ENCODE measurements at places on chromosomes 12 and 14.

- DNase-seq: peak; percentile 44
These were observed 6.2 kb upstream of the STXBP6 start for GRCh38 chr14:25055992-25056687.

GRCh38 chr14:85040046-85040685, 489.8 kb upstream of the FLRT2 start:
- no peak for DNase-seq

DNA sequence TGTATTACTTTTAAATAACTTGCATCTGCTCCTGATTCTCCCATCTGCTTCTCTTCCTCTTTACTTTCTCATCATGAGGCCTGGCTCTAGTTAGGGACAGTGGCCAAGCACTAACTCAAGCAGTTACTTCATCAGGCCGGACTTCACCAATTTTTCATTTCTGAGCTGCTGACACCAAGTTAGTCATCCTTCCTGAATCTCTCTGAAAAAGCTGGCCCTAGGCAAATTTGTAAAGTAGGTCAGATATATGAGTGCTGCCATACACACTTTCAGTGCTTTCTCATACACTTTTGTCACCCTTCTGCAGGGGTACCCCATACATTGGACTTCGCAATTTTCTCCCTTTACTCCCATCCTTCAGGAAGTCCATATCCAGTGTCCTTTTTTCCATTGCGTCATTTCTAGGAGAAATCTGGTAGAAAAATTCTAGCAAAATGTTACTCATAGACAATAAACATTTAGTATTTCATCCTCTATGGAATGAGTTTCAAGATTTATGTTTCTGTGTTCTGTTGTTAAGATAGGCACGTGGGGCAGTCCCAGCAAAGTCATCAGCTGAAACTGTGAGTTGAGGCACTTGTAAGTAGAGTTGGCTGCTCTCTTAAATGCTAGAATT, 276.8 kb upstream of the TMPO start:
- DNase-seq: peak; percentile 53

GRCh38 chr14:95052016-95052585, 105.2 kb downstream of the DICER1 start:
- no peak for DNase-seq

DNA sequence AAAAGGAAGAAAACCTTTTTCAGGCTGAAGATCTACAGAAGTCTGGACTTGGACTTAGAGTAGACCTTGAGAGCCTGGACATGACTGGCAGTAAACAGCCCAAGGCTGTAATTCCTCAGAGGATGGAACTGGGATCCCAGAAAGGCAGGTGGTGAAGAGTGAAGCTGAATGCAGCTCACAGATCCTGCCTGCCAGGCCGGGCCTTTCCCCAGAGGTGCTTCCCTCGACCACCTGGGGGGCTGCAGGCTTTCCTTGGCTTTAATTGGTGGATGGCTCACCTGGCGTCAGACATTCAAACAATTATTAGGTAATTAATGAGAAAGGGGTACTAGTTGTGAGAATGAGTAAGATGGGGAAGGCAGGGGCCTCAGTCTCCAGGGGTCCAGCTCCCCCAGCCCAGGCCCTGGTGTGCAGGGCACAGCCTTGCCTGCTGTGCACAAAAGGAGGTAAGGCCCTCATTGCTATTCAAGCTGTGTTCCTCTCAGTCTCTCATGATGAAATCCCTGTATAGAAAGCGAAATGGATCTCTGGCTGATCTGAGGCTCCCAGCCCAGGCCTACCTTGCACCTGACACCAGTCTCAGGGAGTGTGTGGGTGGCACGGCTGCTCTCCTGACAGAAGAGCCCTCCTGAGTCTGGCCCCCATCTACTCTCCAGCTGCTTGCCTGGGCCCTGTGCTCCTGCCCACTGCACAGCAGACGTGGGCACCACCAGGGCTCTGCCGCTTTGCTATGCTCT, 63.0 kb upstream of the TCL1A start:
- DNase-seq: no peak

GRCh38 chr12:4579305-4580102, 17.5 kb downstream of the DYRK4 start:
- DNase-seq: peak; percentile 5

GRCh38 chr12:94498073-94498472, 38.4 kb upstream of the CEP83 start:
- no peak for DNase-seq

GRCh38 chr14:55256586-55256985, 14.6 kb upstream of the FBXO34 start:
- DNase-seq: no peak

DNA sequence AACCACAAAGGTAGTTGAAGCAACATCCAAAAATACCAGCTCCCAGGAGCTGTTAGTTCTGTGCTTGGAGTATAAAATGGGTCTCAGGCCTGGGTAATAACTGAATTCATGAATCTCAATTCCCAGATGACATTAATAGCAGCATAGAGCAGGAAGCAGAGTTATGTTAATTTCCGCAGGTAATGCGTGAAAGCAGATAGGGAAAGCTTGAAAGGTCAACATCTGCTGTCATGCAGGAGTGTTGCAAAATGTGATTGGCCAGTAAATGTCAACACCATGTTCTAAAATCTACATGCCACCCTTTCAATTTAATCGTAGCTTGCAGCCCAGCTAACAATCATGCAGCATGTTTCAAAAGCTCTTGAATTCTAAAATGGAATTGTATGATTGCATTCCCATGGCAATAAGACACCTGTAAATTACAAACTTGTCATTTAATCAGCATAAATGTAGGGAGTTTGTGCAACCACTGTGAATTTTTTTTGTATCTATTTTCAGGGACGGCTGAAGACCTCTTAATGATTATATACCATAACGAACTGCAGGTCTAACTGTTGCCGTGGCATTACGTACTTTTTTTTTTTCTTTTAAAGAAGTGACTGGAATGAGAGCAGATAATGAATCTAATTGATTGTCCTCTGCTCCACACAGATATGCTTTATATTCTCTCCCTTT, 635.8 kb upstream of the FOXG1 start:
- no peak for DNase-seq

GRCh38 chr14:95520346-95520745, 3.9 kb upstream of the SYNE3 start:
- no peak for DNase-seq

DNA sequence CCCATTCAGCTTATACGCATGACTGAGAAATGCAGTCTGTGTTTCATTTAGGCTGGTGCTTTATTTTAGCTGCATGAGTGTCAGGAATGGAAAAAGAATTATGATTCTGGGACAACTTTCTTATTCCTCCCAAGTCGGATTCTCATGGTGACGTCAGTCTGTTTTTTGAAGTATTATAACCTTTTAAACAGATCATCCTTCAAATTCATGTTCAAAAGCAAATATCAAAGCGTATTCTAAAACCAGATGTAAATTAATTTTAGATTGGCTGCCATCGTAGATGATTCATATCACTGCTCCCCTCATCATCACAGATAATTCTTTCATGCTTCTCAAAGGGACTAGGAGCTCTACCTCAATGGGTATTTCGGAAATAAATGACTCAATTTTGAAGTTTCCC, 15.0 kb downstream of the FNTB start:
- no peak for DNase-seq

DNA sequence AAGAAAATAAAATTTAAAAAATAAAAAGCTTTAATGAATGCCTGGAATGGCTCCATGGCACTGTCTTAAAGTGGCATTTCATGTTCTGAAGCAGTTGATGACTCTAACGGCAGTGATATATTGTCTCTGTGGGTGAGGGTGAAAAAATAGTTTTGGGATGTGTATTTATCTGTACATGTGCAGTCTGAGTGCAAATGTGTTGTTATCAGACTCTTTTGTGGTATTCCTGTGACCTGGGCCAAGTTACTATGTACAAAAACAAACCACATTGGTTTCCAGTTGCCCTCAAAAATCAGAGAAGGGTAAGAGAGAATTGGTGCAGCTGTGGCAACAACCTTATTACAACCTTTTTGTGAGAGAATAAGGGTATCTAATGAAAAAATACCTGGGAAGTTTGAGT, 81.7 kb upstream of the CCDC91 start:
- no peak for DNase-seq

DNA sequence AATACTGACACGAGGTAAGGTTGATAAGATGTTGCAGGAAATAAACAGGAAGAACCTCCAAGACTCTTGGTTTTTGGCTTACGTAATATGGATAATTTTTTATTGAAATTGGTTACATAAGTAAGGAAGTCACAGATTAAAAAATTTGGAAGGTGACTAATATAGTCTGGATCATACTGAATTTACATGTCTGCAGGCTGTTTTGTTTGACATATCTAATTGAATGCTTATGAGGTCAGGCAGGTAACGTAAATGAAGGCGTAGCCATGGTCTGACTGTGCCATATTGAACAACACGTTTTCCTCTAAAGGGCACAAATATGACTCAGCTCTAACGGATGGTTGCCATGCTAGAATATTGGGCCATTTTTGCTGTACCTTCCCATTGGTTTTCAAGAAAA, 648.1 kb upstream of the NOVA1 start:
- DNase-seq: no peak

DNA sequence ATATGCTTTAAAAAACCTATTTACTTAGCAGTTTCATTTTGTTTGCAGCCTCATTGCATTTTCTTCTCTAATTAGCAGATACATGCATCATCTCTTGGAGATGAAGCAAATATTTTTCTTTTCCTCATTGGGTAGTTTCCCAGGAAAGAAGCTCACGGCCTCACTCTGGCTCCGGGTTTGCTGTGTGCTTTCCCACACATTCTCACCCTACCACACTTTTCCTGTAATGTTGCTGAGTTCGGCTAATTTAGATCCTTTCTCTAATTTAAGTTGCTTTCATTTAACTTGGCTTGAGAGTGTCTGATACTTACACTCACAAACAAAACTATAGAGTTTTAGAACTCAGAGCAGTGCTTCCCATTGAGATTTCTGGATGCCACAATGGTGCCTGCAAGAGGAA, 928.2 kb downstream of the NRXN3 start:
- DNase-seq: no peak

DNA sequence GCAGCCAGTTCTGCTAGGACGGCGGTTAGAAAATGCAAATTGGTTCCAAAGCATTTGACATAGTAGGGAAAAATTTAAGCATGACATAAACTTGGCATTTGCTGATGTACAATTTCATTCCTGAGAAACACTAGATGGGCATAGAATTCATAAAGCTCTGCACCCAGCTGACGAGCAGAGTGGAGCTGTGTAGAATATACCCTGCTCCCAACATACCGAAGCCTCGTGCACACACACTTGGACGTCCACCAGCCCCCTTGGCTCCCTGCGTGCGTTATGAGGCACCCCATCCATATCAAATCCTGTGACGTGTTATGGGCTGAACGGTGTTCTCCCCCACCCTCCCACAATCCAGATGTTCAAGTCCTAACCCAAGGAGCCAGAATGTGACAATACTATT, 65.4 kb downstream of the CLMN start:
- no peak for DNase-seq

DNA sequence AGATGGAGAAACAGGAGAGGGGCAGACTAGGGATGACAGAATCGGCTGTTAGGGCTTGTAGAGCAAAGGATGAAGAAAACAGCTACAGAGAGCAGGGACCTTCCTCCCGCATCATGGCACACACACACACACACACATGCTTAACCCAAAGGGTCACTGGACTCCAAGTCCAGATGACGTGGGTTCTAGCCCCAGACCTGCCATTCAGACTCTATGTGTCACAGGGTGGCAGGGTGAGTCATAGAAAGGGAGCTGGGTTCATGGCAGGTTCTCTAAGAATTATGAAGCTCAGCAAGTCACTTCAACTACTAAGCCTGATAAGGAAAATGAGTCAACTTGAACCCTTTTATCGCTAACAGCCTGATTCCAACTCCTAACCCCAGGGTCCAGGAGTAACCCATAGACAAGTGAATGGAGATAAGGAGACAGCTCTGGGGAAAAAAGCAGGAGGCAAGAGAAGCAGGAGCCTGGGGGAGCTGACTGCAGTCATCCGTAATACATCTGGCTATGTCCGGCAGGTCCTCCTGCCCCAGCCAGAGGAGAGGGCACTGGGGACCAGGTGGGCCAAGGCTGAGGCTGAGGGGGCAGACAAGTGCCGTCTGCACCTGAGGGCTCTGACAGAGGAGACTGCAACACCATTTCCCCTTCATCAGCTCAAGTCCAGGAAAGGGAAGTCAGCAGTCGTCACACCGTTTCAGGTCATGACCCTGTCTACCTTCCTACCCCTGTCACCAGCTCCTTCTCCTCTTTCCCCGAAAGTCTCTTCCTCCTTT, 3.6 kb upstream of the TNFRSF1A start:
- peak; percentile 97 for DNase-seq

DNA sequence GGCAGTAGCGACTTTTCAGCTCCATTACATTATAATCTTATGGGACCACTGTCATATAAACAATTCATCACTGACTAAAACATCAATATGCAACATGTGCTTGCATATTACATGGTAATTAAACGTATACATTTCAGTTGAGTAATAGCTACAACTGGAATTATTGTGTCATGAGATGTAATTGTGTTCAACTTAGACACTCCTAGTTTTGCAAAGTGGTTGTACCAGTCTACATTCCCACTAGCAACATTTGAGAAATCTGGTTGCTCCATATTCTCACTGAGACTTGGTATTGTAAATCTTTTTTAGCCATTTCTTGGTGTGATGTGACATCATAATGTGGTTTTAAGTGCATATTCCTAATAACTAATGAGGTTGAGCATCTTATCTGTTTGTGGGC, 90.0 kb downstream of the CAPZA3 start:
- no peak for DNase-seq

DNA sequence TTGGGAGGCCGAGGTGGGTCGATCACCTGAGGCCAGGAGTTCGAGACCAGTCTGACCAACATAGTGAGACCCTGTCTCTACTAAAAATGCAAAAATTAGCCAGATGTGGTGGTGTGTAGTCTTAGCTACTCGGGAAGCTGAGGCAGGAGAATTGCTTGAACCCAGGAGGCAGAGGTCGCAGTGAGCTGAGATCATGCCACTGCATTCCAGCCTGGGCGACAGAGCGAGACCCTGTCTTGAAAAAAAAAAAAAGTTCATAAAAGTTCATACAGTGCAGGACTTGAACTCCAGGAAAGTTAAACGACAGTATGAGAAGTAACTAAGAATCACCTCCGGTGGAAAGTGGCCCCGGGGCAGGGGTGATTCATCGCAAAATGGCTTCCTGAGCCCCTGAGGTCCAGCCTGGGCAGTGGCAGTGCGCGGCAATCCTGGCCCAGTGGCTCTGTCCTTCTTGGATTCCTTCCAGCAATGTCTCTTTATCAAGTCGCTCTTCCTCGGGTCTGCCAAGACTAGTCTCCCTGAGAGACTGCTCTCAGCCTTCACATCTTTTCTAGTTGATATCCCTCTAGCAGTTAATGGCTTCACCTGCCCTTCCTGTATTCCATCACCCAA, 16.7 kb upstream of the MAP1LC3B2 start:
- peak; percentile 38 for DNase-seq

- no peak for DNase-seq
These were observed 1134.4 kb downstream of the GALC start for GRCh38 chr14:86858591-86858990.

GRCh38 chr14:51818748-51819380, 41.5 kb upstream of the GNG2 start:
- DNase-seq: no peak

GRCh38 chr12:93812626-93813025, 135.5 kb downstream of the CRADD start:
- no peak for DNase-seq
